ENCODE measurements at places on chromosomes 2 and 18. TPM values are rescaled to one million over a fixed set of nuclear protein-coding genes. Genes with fewer than 3 reads are reported as not detected.

INHBB gene
- 14.2 TPM for total RNA-seq

EVX2 gene
- not detected for total RNA-seq

IL36A gene
- total RNA-seq, result not detected

CNGA3 gene
- not detected for total RNA-seq

OBSL1 gene
- total RNA-seq, result 22.3 TPM

AKAIN1 gene
- not detected for total RNA-seq

APCDD1 gene
- total RNA-seq, result not detected

GBX2 gene
- 4.1 TPM for total RNA-seq

RAB31 gene
- total RNA-seq, result 32.2 TPM

STAMBP gene
- total RNA-seq, result 57.3 TPM

GALNT1 gene
- total RNA-seq, result 50.7 TPM

UGT1A8 gene
- total RNA-seq, result not detected

HOXD13 gene
- 0.24 TPM for total RNA-seq

CAPG gene
- total RNA-seq, result 87.9 TPM

GPR35 gene
- 0.58 TPM for total RNA-seq

MERTK gene
- total RNA-seq, result 2.1 TPM

IHH gene
- 0.15 TPM for total RNA-seq

AGFG1 gene
- 122 TPM for total RNA-seq

FOXI3 gene
- not detected for total RNA-seq

MFF gene
- 119 TPM for total RNA-seq

CYRIA gene
- 0.14 TPM for total RNA-seq

PJVK gene
- 0.98 TPM for total RNA-seq

ANO7 gene
- total RNA-seq, result 2.1 TPM

ZBTB7C gene
- total RNA-seq, result 0.05 TPM

Data from A549 treated with DMSO at 1 μM for 4 hours (cell line).